ENCODE measurements at places on chromosomes 6 and 20.
A peak's percentile ranks its signal among the peaks of the same experiment; 100 is the strongest.

- no peak for DNase-seq
Observed at GRCh38 chr6:166752928-166753721, 126.1 kb upstream of the RPS6KA2 start.

DNA sequence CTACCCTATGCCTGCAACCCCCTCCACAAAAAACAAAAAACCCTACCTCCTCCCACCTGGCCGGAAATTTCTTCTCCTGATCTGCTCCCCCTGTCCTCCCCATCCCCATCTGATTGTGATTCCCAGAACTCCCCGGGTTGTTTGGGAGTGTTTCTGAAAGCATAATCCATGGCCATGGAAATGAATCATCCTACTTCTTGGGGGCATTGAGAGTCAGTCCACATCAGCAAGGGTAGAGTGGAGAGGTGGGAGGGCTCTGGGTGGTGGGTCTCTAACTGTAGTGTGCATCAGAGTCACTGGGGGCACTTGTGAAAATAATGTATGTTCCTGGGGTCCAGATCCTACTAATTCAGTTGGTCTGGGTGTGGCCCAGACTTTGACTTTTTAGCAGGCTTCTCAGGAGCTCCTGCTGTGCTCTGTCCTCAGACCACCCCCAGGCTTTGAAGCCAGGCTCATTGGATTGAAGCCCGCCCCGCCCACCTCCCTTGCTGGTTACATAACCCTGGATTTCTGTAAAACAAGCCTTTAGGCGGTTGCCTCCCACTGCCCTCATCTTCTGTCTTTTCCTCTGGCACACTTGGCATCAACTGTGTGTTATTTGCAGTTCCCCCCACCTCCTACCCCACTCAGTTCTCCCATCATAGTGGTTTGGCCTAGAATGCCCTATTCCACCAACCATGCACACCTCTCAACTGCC is 10.5 kb downstream of the PIGT start:
- DNase-seq, result no peak

GRCh38 chr20:41359541-41360011 is 7.0 kb downstream of the EMILIN3 start:
- DNase-seq, result no peak

GRCh38 chr20:43514648-43514999 is 7.1 kb downstream of the L3MBTL1 start:
- DNase-seq, result peak; percentile 20

- no peak for DNase-seq
Observed at GRCh38 chr6:25928562-25929324, 1.7 kb downstream of the SLC17A2 start.

DNA sequence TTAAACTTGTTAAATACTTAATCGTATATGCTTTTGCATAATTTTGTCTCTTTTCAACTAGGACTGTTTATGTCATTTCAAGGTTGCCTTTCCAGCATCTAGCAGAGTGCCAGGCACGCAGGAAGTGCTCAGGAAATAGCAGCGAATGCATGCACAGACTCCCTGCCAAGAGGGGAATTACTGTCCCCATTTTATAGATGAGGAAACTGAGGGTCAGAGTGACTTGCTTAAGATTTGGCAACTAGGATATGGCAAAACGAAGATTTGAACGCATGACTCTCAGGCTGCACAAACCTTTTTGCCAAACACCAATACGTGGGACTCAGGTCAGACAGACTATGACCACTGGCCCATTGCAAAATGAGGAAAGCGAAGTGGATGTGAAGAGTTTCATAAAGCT is 22.5 kb downstream of the EYA2 start:
- DNase-seq, result no peak

- no peak for DNase-seq
Observed at GRCh38 chr20:483815-484644, 21.7 kb upstream of the TBC1D20 start.

DNA sequence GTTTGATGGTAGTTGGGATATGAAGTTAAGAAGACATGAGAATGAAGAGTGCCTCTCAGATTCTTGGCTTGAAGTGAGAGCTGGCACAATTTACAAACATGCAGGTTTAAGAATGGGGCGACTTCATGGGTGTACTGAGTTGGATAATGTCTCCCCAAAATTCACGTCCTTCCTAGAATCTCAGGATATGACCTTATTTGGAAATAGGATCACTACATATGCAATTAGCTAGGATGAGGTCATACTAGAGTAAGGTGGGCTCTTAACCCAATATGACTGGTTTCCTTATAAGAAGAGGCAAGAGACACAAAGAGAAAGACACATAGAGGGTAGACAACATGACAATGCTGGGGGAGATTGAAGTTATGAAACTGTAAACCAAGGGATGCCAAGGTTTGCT is 5.2 kb downstream of the PKIB start:
- DNase-seq, result no peak

GRCh38 chr20:45051204-45052060 is 49.5 kb downstream of the KCNS1 start:
- no peak for DNase-seq

DNA sequence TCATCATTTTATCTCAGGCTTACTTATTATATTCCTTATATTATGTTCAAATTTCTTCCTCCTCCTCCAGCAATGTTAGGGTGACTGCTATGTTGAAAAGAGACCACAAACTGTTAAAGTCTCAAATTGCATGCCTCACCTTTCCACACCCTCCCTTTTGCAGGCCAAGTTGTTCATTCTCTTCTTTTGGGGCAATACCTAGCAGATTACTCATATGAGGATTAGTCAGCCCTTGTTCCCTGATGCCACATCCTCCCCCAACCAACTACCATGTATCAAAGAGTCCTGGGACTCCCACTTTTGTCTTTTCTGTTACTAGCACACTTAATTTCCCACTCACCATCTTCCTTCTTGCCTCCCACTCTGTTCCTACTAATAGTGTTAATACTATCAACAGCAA is 434.7 kb downstream of the BCKDHB start:
- no peak for DNase-seq

- DNase-seq, result peak; percentile 17
Observed at GRCh38 chr6:90326404-90327057, 29.9 kb upstream of the BACH2 start.

GRCh38 chr20:46774943-46775560 is 65.6 kb downstream of the SLC2A10 start:
- no peak for DNase-seq

DNA sequence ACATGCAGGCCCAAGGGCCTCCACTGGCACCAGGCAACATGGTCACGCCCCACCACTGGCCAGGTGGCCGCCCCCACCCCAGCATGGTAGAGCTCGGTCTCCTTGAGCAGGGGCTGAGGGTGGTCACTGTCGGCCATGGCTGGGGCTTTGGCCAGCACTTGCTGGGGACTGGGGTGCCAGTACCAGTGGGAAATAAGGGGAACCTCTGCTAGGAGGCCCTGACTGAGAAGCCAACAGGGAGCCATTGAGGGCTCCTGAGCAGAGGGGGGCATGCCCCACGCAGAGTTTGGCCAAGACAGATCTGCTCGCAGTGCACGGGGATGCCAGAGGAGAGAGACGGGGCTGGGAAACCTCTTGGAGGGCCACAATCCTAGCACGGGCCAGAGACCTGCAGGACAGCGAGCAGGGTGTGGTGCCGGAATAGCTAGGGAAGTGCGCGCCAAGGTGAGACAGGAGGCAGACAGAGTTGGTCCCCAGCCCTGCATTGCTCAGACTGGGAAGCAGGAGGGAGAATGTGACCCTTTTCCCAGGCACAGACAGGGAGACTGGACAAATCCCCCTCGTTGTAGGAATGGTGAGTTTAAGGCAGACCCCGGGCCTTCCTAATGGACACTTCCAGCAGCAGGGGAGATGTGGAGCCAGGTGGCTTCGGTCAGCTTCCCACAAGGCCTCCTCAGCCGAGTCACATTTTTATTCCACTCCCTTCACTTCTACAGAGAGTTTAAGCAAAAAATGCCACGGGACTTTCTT is 179.0 kb upstream of the CST7 start:
- no peak for DNase-seq

GRCh38 chr6:29653452-29654038 is 3.3 kb upstream of the MOG start:
- peak; percentile 53 for DNase-seq

GRCh38 chr20:34525342-34525708 is 9.1 kb downstream of the DYNLRB1 start:
- no peak for DNase-seq

DNA sequence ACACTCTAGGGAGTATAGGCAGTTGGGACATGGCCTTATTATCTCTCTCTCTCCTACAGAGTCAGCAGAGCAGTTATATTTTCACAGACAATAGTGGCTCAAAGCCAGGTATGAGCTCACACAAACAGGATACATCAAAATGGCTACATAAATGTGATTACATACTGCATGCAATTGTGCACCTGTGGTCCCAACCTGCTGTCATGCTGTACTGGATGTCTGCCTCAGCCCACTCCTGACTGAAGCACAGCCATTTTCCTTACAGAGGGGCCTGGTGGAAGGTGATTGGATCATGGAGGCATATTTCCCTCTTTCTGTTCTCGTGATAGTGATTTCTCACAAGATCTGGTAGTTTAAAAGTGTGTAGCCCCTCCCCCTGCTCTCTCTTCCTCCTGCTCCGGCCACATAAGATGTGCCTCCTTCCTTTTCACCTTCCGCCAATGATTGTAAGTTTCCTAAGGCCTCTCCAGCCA is 37.0 kb upstream of the SAMHD1 start:
- DNase-seq, result no peak

DNA sequence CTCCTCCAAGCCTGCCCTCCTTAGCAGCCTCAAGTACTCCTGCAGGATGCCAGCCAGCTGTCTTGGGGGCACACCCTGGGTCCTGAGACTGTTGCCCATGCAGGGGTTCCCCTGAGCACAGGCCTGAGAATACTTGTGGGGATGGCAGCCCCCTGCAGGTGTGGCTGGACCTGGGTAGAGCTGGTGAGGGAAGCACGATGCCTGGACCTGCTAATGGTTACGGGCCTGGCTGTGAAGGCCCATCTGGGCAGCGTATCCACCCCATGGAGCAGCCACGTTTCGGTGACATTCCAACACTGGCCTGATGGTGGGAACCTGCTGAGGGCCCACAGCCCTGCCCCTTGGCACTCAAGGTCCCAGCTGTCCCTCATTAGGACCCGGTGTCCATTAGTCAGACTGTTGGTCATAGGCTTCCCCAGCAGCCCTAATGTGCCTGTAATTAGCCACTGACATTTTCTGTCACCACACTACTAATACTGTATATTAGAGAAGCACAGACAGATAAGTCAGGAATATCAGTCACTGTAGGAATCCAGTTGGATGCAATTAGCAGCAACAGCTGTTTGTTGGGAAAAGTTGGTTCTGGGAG is 20.3 kb downstream of the CCDC167 start:
- DNase-seq, result no peak
